Stimulated activated CD4-positive, alpha-beta T cell treated with anti-CD3 and anti-CD28 coated beads, TNF-alpha, amount 100 ng/mL, for 4 hours (primary cell): ENCODE measurements at places on chromosomes 16 and 17.

GRCh38 chr17:58586009-58586644 is 71.7 kb upstream of the MTMR4 start:
- no peak for DNase-seq

DNA sequence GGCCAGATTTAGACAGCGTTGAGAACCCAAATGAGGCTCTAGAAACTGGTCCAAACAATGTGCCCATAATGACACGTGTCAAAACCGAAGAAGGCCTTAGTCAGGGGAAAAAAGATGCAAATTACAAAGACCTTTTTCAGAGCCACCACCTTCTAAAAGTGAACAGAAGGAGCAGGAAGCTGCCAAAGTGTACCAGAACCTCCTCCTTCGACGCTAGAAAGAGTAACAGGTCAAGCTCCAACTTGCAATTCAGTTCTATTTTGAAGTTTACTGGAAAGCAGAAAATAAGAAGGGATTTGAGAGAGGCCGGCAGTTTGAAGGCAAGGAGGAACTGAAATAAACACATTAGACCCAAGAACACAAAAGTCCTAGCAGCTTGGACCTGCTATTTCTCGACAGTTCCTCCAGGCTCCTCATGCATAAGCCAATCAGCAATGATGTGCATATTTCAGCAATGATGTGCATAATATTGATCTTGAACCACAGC is 61.8 kb downstream of the XYLT1 start:
- no peak for DNase-seq

- no peak for DNase-seq
These were observed 52.8 kb downstream of the GSG1L start for GRCh38 chr16:28010671-28011070.

- no peak for DNase-seq
These were observed 6.1 kb downstream of the KRT23 start for GRCh38 chr17:40931311-40931710.

GRCh38 chr16:88403794-88404581 is 21.2 kb downstream of the ZNF469 start:
- no peak for DNase-seq

DNA sequence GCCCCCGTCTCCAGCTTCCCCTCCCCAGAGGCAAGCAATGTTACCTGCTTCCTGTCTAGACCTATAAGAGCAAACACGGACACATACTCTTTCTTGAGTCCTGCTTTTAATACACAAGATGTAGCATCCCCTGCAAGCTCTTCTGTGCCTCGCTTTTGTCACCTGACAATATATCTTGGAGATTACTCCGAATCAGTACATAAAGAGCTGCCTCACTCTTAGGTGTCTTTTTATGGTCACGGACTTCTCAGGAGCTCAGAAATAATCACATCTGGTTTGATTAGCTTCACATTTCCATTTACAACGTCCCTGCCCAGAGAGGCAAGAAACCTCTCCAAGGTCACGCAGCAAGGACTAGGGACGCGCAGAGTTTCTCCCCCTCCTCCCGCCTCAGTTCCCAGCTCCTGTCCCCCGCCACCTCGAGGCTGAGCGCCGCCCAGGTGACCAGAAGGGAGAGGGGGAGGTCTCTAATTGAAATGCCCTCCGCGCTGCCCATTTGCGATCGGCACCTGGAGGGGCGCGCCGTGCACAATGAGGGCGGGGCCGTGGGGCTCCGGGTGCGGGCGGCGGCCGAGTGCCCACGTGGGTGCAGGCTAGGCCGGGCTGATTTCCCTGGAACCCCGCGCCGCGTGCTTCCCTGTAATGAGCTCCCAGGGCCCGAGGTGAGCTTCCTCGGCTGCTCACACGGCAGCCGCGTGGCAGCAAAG is 13.8 kb upstream of the SEZ6 start:
- no peak for DNase-seq
